ENCODE measurements at places on chromosomes 1 and 21.

DNA sequence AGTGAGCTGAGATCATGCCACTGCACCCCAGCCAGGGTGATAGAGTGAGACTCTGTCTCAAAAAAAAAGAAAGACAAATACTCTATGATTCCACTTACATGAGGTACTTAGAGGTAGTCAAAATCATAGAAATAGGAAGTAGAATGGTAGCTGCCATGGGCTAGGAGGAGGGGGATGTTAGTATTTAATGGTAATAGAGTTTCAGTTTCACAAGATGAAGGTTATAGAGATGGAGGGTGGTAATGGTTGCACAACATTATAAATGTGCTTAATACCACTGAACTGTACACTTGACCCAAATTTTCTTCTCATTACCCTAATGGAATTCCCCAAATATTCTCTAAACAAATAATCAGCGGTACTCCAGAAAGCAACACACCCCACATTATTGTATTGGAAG is 12.8 kb downstream of the EIF2B3 start:
- DNase-seq: no peak

DNA sequence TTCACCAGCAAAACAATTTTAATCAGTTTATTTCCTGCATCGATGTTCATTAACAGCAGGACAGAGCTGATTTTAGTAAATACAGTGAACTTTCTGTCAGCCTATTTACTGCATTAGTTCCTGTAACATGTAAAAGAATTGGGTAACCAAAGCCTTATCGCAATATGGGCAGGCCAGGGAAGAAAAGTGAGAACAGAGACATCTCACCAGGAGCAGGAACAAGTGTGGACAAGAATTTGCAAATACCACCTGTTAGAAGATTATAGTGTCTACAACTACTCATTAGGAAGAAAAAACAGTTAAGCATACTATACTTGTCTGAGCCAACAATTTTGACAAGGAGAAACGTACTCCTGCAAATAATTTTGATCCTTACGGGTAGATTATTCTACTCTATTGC is 1293.9 kb downstream of the PLA2G4A start:
- DNase-seq: no peak

DNA sequence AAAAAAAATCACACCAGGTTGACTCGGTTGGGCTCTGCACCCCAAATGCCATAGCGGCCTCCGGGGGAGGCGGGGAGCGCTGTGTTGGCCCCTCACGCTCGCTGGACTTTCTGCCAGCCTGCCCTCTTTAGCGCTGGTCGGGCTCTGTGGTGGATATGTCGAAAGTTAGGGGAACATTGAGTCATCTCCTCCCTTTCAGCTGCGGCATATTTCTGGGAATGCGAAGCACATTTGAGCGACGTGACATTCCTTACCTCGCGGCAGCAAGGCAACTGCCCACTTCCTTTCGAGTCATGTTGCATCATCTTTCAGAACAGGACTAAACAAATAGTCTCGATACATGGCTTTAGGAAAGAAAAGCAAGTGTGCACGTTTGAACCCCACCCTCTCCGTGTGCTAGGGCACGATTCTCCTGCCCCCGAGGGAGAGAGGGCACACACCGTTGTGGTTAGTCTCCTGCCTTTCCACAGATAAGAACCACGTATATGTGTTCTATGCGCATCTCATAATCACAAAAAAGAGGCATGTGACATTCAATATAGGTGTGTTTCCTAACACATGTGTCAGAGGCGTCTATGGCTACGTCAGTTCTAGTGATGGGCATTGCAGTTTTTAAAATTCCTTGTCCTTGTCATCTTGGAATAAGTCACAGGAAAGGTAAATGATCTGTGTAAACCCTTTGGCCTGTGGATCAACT is 105.9 kb upstream of the SLC45A1 start:
- DNase-seq: peak; percentile 98

- no peak for DNase-seq
Observed at GRCh38 chr1:86472152-86472551, 3.4 kb downstream of the CLCA1 start.

GRCh38 chr21:40689840-40690360 is 157.1 kb downstream of the DSCAM start:
- no peak for DNase-seq

- no peak for DNase-seq
Observed at GRCh38 chr1:156097499-156098178, 15.4 kb upstream of the MEX3A start.

GRCh38 chr1:18266391-18266790 is 158.8 kb downstream of the IGSF21 start:
- DNase-seq: no peak

- DNase-seq: no peak
Observed at GRCh38 chr1:16631248-16632043, 18.1 kb upstream of the NBPF1 start.

DNA sequence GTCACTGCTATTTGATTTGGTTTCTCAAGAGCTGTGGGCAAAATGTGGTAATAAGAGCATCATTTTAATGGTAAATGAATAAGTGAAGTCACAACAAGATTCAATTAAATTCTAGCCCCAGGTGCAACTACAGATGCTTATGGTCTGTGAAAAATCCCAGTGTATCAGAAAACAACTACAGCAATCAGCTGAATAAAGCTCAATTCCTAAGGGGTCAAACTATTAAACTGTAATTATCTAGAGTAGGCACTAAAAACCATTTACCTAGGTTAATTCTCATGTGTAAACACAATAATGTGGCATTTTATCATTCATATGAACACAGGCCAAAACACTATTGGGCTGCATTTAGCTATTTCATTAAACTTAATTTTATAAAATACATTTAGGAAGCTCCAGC is 9.6 kb downstream of the TARBP1 start:
- DNase-seq: no peak

GRCh38 chr1:179369751-179370341 is 4.1 kb downstream of the AXDND1 start:
- DNase-seq: peak; percentile 83

DNA sequence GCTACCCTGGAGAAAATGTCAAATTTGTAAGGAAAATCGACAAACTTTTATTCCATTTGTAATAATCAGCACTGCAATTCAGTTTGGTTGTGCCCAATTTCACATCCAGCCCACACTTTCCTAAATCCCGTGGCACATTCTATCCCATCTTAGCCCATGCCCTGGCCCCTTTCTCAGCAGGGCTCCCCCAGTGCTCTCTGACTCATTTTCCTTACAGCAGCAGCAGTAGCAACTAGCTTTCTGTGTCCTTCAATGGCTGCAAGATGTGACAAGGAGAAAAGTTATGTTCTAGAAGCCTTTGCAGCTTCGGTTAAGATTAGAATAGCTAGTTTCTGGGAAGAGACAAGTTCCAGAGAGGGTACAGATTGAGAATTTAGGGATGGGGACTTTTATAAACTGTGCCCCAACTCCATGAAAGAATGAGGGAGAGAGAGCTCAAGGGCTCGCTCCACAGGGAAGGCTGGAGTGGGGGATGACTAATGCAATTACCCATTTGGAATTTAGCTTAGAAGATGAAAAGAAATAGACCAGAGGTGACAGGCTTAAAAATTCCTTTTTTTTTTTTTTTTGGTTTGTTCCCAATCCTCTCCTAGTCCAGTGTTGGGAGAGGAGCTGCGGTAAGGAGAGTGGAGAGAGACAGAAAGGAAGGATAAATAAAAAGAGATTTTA is 47.0 kb upstream of the POU2F1 start:
- DNase-seq: peak; percentile 63

- no peak for DNase-seq
Observed at GRCh38 chr1:89556726-89557444, 32.3 kb downstream of the LRRC8B start.

GRCh38 chr1:186615332-186615731 is 64.9 kb downstream of the PTGS2 start:
- DNase-seq: no peak

- DNase-seq: no peak
Observed at GRCh38 chr1:46605232-46605631, 1.2 kb upstream of the MKNK1 start.

DNA sequence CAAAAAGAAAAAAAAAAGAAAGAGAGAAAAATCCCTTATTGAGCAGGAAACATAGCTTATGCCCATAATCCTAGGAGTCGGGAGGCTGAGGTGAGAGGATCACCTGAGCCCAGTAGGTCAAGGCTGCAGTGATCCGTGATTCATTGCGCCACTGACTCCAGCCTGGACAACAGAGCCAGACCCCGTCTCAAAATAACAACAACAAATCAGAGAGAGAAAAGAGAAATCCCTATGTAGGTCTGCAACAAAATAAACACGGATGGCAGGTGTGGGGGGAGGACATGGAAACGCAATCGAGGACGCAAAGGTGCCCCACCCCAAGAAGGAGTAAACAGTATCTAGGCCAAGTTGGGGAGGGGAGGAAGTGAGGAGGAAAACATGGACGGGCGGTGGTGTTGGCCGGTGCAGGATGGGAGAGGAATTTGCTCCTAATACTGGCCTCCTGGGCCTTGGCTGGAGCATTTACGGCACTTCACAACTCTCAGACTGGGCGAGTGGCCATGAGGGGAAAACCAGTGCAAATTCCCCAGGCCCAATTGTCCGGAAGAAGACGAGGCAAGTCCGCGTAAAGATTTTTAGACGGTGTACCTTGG is 609 bp upstream of the CHTOP start:
- no peak for DNase-seq

GRCh38 chr1:14835725-14836124 is 237.2 kb downstream of the KAZN start:
- DNase-seq: no peak

DNA sequence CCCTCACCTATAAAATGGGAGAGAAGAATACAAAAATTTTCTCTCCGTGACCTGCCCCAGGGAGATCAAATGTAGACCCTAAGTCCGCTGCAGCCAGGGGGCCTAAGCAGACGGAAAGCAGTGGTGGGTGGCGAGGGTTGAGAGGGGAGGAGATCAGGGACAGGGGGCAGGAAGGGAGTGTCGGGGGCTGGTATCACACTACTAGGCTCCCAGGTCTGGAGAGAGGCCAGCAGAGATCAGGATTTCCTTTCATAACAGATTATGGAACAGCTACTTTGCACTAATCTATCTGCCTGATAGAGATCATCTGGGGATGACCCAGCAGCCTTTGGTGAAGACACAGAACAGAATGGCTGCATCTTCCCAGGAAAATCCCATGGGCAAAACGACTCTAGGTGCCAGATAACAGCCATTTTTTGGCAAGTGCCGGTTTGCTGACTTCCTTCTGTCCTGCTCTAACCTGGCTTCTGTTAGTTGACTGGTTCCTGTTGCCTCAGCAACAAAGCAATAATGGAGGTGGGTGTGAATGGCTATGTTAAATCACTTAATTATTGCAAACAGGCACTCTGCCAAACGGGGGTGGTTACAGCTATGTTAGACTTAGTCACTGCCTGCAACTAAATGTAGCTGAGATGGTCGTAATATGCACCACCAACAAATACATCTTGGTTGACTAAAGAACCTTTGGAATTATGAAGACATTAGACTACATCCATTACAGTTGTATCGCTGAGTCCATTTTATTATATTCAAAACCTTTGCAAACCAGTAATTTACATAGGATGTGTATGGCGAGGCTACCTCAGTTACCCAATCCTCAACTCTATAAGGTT is 30.0 kb upstream of the EPS8L3 start:
- peak; percentile 78 for DNase-seq

GRCh38 chr21:27476696-27477095 is 509.8 kb upstream of the ADAMTS5 start:
- peak; percentile 35 for DNase-seq

- DNase-seq: no peak
Observed at GRCh38 chr21:46082713-46082962, 15.3 kb upstream of the COL6A2 start.

- peak; percentile 7 for DNase-seq
Observed at GRCh38 chr1:218778257-218779126, 395.2 kb upstream of the LYPLAL1 start.

DNA sequence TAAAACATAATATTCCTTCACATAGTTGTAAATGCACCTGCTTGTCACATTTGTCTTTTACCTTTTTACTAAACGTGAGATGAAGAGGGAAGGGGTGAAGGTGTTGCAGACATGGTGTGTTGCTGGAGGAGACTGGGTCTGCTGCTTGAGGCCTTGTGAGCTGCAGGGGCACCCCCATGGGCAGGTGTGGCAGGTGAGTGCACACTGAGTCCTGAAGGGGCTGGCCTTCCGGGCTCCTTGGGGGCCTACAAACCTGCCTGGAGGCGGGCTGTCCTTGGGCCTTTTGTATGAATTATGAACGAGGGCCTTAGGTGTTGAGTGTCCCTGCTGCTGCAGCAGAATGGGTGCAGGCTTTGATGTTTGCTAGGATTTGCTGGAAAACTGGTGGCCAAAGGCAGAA is 3.8 kb downstream of the PCNT start:
- DNase-seq: no peak

GRCh38 chr1:13550663-13551062 is 33.0 kb upstream of the PDPN start:
- DNase-seq: no peak

DNA sequence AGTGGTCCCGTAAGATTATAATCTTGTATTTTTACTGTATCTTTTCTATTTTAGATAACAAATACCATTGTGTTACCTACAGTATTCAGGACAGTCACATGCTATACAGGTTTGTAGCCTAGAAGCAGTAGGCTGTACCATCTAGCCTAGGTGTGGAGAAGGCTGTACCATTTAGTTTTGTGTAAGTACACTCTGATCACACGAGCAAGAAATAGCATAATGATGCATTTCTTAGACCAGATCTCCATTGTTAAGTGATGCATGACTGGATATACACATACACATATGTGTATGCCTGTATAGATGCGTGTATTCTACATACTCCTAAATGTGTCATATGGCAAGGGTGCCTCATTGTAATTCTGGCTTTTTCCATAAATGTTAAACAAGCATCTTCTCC is 33.9 kb downstream of the GALNT2 start:
- DNase-seq: no peak

All from ELR (cell line).